ENCODE measurements at places on chromosomes 2 and 18.

- DNase-seq = peak; percentile 64
Measured at GRCh38 chr2:120783969-120784372, 48.3 kb downstream of the GLI2 start.

DNA sequence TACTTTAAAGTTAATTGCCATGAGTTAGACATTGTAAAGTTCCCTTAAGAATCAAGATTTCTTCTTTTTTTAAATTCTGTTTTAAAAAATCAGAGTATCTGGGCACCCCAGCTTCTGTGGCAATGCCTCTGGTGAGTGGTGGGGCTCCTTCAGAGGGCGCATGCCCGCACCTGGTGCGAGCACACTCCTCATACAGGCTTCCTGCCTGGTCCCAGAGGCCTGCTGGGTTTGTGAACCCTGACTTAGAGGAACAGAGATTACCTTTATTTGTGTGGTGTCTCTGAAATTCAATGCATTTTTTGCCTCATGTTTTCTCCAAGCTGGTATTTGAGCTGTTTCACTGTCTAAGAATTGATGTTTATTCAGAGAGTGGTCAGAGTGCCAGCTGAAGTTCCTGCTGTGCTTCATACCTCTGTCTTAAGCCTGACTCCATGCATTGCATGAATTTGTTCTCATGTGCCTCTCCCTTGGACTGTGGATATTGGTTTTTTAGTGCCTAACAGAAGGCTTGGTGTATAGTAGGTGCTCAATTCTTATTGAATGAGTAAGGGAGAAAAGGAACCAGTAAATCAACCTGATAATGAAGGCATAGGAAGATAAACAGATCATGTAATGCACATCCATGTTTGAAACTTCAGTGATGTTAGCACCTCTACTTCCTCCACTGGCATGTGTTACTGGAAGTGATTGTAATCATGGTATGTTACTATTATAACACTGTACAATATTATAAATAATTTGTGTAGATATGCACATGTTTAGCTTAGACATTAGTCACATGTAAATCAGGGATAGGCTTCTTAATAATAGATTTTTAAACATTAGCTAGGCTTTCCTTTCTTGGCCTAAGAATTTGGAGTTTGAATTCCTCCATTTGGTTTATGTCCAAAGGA lies 29.0 kb downstream of the PHLPP1 start:
- no peak for DNase-seq

- no peak for DNase-seq
Measured at GRCh38 chr2:167310442-167310841, 422.2 kb downstream of the XIRP2 start.

- peak; percentile 27 for DNase-seq
Measured at GRCh38 chr2:218323526-218324472, 31.5 kb upstream of the TMBIM1 start.

GRCh38 chr2:20225294-20226151 lies 593 bp upstream of the SDC1 start:
- DNase-seq = peak; percentile 74

DNA sequence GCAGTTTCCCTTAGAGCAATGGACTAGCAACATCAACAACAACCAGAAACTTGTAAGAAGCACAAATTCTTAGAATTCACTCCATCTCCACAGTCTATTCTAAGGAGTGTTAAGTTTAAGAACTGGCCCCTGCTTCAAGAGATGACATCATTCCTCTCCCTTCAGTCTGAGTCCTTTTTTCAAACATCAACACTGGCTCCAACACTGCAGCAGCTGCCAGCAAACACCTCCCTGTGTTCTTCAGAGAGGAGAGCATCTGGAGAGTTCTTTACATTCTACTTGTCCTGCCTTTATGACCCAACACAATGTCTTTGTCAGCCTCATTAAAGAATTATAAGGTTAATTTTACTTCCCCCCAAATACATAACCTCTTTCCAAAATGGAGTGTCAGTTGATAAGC lies 122.3 kb downstream of the HNMT start:
- peak; percentile 73 for DNase-seq

- DNase-seq = no peak
Measured at GRCh38 chr2:217714287-217714751, 288.5 kb downstream of the TNS1 start.

DNA sequence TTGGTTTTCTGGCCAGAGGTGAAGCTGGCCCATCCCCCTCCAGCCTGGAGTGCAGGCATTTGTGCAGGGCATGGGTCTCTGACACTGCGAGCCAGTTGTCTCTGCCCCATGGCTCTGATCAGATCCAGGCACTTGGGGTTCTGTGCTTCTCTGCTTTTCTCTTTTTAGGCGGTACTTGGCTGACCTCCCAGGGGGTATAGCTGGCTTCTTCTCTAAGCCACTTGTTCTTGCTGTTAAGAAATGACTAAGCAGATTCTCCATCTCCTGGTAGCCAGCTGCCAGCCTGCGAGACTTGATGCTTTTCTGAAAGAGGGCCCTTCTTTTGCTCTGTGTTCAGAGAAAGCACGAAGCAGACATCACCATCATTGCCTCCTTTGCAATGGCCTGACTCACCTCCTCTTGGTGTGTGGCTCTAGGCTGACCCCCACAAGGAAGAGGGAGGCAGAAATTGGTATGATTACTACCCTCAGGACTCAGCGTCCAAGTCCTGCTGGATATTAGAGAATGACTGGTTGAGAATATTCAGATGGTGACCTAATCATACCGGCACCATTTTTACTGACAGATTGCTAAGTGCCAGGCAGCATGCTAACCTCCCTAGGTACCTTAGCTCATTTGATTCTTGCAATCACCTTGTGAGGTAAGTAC lies 32.7 kb downstream of the TNP1 start:
- peak; percentile 71 for DNase-seq

- DNase-seq = no peak
Measured at GRCh38 chr2:209662021-209662420, 109.6 kb upstream of the UNC80 start.

DNA sequence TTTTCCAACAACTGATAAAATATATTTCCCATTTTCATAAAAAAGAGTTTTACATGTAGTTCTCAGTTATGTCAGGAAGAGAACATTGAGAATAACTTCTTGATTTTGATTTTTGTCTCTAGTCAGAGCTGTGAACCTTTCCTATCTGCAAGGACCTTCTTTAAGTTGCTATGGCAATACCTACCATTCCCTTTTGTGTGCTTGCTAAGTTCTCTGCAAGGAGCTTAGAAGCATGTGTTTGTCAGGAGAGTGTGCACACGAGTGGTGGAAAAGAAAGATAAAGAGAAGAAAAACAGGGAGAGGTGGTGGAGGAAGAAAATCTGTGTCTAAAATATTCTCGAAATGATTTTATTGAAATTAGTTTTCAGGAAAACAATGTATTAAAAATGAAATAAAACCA lies 140.3 kb upstream of the SLC8A1 start:
- no peak for DNase-seq

DNA sequence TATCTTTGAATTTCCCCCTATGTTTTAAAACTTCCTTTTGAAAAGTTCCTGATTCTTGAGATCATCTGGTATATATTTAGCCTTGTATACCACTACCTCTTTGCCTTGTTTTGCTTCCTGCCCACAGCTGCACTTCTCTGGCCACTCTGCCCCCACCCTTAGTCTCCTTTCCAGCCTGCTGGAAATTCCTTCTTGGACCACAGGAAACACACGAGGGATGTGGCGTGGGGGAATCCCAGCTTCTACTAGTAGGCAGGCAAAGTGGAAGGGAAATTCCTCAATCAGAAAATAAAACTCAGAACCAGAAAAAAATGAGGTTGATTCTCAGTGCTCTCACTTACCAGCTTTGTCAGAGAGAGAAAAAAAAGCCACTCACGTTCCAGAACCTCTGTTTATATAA lies 13.4 kb downstream of the IL18RAP start:
- no peak for DNase-seq

GRCh38 chr2:201248288-201248844 lies 12.0 kb upstream of the CASP8 start:
- no peak for DNase-seq

DNA sequence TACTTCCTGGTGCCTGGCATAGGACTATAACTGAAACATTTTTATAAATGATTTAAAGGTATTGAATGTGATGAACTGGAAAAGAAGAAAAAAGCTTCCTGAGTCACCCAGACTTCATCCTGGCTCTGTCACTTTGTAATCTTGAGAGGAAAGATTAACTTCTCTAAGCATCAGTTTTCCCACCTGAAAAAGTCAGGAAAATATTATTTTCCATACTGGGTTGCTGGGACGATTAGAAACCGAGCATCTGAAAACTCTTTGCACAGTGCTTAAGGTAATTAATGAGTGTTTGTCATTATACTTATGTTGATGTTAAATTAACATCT lies 71.8 kb downstream of the FMNL2 start:
- DNase-seq = no peak

DNA sequence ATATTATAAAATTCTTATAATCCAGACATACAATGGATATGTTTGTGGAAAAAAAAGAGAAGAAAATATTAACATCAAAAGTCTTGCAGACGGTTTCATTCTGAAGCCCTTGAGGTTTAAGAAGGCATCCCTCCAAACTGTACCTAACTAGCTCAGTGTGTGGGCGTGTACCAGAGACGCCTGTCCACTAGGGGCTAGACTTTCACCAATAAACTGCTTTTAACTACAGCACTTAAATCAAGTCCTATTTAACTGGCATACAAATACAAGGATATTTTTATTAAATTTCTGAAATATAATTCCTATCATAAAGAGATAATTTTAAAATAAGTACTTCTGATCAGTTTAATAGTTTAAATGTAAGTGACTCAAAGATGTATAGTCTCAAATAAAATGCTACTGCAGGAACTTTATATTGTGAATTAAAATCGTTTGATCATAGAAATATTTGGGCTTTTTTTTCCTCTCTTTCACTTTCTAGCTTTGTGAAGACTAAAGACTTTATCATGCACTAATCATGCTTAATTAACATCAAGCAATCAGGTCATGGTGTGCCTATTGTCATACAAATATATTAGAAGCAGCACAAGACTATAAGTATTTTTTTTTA lies 437.7 kb downstream of the SATB2 start:
- DNase-seq = no peak

DNA sequence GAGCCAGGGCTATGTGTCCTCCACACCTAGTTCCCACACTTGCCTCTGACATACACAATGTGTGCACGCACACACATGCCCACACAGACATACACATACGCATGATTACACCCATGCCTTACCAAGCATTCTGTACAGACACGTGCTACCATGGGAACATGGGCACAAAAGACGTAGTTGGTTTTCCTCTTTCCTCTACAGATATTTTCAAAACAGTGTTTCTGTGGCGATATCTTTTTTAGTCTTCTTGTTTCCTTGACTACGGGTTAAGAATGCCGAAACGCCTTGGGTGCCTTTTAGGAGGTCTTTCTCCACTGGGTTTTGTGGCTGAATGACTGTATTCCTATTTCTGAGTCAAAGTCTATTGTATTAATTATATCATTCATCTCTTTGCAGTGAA lies 75.5 kb upstream of the SPTBN1 start:
- DNase-seq = no peak

- no peak for DNase-seq
Measured at GRCh38 chr2:69489793-69490192, 52.6 kb upstream of the NFU1 start.

DNA sequence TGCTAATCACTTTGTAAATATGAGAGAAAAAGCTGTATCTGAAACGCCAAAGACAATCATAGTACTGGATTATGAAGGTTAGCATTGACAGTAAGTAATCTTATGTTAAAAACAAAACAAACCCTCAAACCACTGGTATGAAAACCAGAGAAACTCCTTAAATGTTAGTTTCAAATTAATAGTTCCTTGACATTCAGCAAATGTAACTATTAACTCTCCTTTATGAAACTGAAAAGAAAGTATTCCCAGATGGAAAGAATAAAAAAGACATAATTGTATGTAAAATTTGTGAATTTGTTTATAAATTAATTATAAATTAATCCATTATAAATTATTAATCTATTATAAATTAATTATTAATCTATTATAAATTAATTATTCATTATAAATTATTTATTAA lies 12.3 kb downstream of the FASTKD1 start:
- DNase-seq = no peak

GRCh38 chr2:154924531-154924930 lies 226.0 kb downstream of the KCNJ3 start:
- no peak for DNase-seq

DNA sequence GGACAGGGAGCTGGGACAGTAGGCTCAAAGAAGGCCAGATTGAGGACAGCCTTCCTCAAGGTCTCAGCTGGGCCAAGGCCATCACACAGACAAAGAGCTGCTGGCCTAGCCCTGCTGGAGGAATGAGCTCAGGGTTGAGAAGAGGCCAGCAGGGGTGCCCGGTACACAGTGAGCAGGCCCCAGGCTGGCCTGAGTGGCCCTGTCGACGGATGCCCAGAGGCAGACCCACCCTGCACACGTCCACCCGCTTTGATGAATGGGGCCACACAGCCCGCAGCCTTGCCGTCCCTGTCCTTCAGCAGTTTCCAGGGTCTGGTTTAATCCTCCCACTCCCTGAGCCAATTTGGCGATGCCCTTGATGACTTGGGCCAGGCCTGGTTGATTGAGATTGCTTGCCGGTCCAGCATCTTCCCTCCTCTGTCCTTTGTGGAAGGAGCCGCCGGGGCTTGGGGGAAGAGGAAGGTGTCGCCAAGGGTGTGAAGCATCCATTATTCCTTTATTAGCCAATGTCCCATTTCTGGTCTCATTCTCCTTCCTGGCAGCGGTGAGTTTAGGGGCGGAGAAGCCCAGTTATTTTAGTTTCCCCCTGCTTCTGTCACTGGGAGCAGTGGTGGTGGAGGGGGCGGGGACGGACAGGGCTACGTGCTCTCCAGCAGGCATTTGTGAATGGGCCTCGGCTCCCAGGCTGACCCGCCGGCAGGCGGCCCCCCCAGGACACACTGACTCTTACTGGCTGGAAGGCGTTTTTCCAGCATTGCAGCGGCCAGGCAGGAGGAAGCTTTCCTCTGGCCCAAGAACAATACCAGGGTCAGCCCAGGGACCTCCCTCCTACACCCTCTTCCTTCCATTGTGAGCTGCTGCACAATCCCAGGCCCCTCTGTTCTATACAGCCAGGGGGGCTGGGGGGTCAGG lies 141.8 kb downstream of the CTIF start:
- no peak for DNase-seq

DNA sequence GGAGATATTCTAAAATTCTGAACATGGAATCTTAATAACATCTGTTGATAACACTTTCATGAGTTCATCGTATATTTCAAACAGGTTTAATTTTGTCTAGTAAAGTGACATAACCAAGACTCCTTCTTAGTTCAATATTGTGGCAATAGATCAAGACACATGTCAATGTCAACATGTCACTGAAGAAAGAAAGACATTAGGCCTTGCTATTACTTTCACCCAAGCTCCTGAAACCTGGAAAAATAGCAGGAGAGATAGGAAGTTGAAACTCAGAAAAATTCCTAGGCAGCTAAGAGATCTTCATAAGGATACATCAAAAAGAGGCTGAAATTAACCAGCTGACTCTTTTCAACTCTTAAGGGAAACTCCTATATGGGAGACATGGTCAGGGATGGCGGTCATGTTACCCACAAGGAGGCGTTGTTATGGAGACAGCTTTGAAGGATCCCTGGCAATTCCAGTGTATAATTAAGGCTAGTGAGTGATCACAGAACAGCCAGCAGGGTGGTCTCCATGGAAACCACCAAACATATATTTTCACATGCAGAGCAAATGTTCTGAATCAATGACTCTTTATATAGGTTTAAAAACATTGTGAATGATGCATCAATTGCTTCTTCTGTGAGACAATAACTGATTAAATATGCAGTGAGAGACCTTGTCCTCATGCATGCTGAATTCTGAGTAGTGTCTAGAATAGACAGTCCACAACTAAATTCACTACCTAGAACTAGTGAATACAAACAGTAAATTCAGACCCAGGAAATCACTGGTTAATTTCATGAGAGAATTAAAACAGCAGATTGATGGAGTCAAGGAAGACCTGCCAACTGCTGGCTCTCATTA lies 115.3 kb upstream of the RIOK3 start:
- peak; percentile 26 for DNase-seq

- no peak for DNase-seq
Measured at GRCh38 chr2:31168291-31168690, 30.1 kb upstream of the GALNT14 start.

All from DMS79 treated with DMSO at 0.1 percent for 48 hours (cell line).